ENCODE measurements at places on chromosomes 6 and 20. TPM values are rescaled to one million over a fixed set of nuclear protein-coding genes. Genes with fewer than 3 reads are reported as not detected.

GRCh38 chr6:117907601-117908245 is 659 bp downstream of the SLC35F1 start:
- no peak for DNase-seq

GRCh38 chr20:47244451-47244850 is 112.0 kb downstream of the ZMYND8 start:
- no peak for DNase-seq

DNA sequence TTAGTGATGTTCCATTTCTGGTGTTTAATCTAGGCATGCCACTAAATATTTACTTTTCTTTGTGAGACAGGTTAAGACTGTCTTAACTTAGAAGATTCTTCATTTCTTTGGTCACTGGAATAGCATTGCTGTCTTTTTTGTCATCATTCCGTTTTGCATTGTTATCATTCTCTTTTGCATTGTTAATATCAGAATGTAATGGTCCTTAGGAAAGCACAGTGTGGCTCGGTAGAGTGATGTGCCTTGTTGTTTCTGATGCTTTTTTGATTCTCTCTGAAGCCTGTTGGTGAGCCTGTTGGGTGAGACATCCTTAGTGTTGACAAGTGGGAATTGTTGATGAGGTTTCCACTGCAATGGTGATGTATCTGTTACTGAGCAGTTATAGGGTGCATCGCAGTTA is 23.2 kb downstream of the PLCB4 start:
- no peak for DNase-seq

- no peak for DNase-seq
These were observed 14.2 kb downstream of the STMND1 start for GRCh38 chr6:17116117-17116440.

- DNase-seq, result no peak
These were observed 24.4 kb downstream of the CAP2 start for GRCh38 chr6:17417817-17418216.

- no peak for DNase-seq
These were observed 53.8 kb downstream of the PKIB start for GRCh38 chr6:122663981-122664380.

- no peak for DNase-seq
These were observed 10.9 kb upstream of the SYNE1 start for GRCh38 chr6:152648105-152648504.

- no peak for DNase-seq
These were observed 259.6 kb upstream of the PLCB4 start for GRCh38 chr20:8809107-8809953.

DNA sequence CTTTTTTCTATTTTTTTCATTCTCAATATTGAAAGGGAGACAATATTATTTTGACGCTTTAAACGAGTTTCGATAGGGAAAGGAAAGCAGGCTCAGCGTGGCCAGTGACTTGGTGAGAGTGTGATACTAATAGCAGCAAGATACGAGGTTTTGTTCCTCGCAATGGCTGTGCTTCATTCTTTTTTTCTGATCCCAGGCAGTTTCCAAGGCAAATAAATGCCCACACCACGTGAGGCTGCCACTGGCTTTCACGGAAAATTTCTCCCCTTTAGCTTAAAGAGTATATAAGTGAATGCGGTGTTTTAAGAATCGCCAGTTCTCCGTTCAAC is 196.4 kb upstream of the ZNF184 start:
- no peak for DNase-seq

- DNase-seq, result no peak
These were observed 859.0 kb downstream of the QKI start for GRCh38 chr6:164273491-164273890.

DNA sequence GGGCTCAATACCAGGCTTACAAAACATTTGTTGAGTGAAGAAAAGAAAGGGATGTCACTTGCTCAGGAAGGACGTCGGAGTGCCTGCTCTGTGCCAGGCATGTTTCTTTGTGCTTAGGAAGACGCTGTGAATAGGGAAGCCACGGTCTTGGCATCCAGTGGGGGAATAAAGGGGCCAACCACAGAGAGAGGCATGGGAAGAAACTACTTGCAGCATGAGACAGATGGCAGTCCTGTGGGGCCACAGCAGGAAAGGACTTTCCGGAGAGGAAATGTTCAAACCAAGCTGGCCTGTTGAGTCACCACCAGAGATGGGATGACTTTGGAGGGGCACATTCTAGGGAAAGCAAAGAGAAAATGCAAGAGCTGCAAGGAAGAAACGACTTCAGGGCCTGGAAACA is 173.2 kb downstream of the CDH26 start:
- no peak for DNase-seq

DNA sequence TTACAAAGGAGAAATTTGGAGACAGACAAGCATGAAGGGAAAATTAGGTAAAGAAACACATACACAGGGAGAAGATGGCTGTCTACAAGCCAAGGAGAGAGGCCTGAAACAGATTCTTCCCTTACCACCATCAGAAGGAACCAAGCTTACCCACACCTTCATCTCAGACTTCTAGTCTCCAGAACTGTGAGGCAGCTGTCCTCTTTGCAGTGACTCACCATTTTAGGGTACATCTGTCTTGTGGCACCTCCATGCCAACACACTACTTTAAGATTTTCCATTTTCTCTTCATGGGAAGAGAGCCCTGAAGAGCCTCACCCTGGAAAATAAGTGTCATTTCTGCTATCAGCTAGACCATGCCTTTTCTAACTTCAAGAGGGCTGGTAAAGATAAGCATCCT is 369.3 kb downstream of the FRK start:
- no peak for DNase-seq

DNA sequence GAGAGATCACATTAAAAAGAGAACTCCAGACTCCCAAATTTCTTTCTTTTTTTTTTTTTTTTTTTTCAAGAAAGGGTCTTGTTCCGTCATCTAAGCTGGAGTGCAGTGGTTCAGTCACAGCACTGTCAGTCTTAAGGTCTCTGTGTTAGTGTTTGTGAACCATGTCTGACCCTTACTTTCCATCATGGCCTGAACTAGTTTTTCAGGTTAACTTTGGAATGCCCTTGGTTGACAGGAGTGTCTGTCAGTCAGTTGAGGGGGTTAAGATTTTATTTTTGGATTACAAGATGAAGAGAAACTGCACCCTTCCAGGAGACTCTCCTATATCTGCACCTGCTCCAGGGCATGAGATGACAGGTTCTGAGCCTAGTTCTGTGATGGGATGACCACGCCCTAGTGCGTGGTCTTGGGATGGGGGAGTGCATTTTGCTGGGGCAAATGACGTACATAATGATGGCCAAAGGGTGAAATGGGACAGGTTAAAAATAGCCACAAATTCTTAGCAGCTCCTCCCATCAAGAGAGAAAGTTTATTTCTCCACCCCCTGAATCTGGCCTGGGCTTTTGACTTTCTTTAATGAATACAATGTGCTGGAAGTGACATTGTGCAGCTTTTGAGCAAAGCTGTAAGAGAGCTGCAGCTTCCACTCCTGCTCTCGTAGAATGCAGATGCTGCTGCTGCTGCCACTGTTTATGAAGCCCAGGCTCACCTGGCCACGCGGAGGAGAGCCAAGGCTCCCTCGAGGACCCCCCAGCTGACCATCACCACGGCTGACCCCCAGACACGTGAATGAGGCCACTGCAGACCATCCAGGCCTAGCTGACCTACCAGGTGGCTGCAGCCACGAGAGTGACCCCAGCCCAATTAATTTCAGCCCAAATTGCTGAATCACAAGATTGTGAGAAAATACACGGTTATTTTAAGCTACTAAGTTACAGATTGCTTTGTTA is 29.7 kb upstream of the FAM50B start:
- no peak for DNase-seq

DNA sequence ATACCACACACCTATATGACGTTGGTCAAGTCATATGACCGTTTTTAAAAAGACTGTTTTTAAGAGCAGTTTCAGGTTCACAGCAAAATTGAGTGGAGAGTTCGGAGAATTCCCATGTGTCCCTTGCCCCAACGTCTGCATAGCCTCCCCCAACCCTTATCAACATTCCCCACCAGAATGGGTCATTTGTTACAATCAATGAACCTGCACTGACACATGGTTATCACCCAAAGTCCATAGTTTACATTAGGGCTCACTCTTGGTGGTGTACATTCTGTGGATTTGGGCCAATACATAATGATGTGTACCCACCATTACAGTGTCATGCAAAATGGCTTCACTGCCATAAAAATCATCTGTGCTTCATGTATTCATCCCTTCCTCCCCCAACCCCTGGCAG is 52.0 kb downstream of the ZBTB2 start:
- DNase-seq, result no peak

DNA sequence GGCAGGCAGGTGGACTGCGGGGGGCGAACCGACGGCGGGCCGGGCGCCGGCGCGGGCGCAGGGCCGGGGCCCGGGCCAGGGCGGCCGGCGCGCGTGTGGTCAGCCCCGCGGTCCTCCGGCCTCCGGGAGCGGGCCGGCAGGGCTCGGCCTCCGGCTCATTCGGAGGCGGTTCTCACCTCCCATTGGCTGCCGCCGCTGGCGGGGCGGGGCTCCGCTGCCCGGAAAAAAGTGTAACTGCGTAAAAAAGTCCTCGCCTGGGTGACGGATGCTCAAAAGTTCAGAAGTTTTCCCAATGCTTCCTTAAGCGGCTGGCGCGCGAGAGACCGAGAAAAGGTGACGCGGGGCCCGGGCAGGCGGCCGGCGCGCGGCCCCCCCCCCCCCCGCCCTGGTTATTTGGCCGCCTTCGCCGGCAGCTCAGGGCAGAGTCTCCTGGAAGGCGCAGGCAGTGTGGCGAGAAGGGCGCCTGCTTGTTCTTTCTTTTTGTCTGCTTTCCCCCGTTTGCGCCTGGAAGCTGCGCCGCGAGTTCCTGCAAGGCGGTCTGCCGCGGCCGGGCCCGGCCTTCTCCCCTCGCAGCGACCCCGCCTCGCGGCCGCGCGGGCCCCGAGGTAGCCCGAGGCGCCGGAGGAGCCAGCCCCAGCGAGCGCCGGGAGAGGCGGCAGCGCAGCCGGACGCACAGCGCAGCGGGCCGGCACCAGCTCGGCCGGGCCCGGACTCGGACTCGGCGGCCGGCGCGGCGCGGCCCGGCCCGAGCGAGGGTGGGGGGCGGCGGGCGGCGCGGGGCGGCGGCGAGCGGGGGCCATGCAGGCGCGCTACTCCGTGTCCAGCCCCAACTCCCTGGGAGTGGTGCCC is at the start of gene FOXC1:
TSS of gene FOXC1 (plus strand) at position 268 of the 849 bp plus-strand sequence. CDS start at position 799, 531 bp downstream.
- peak; percentile 95 for DNase-seq

DNA sequence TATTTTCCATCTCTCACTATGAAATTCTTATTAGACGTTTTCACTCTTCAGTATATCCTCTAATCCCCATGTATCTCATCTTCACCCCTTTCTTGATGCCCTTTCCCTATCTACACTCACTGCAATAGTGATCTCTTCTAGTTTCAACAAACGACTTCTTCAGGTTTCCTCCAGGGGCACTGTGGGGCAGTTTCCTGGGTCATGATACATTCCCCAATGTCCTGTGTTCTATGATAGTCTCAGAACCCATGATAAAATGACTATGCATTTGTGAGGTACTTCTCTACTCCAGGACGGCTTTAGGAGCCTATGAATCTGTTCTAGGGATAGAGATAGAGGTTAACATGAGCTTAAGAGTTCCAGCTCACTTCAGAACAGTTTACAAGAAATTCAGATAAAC is 183.3 kb downstream of the FOXC1 start:
- no peak for DNase-seq

GRCh38 chr6:144957236-144957937 is 672.3 kb downstream of the UTRN start:
- no peak for DNase-seq

GRCh38 chr6:127477658-127478057 is 18.5 kb upstream of the KIAA0408 start:
- no peak for DNase-seq

- no peak for DNase-seq
These were observed 25.8 kb upstream of the KCNK5 start for GRCh38 chr6:39254999-39255535.

GRCh38 chr20:44495257-44495656 is 19.6 kb downstream of the TTPAL start:
- no peak for DNase-seq

GRCh38 chr6:158756977-158757752 is 62.0 kb downstream of the EZR start:
- no peak for DNase-seq

- DNase-seq, result no peak
These were observed 5.2 kb upstream of the NRSN2 start for GRCh38 chr20:341682-342081.

DNA sequence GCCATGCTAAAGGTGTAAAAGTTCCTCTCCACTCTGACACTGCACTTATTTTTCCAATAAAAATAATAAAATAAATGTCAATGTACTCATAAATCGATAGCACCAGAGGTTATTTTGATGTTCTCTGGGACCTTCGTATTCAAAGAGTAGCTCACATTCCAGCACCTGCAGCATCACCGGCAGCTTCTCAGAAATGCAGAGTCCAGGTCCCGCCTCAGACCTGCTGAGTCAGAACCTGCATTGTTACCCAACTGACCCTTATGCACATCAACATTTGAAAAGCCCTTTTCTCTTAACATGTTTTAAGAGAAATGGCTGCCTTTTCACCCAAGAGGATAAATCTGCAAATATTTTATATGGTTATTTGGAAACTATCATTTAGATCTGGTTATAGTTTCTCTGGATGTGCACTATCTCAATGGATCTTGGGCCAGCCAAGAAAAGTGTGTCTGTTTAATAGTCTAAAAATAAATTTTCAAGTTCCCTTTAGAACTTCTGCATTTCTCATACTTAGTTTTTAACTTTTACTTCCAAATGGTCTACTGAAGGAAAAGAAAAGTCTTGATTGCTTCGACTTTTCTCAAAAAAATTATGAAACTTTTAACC is 216.2 kb upstream of the PRDM1 start:
- no peak for DNase-seq

GRCh38 chr6:12899046-12899833 is 182.7 kb downstream of the PHACTR1 start:
- no peak for DNase-seq

MRAP2 gene
- 0.16 TPM for total RNA-seq

PRRT1 gene
- total RNA-seq, result 1.0 TPM

MOCS1 gene
- 70.0 TPM for total RNA-seq

CAGE1 gene
- not detected for total RNA-seq

POM121L2 gene
- total RNA-seq, result not detected

IRF4 gene
- 6.3 TPM for total RNA-seq

IL17F gene
- not detected for total RNA-seq

All from mesenteric fat pad (tissue), 1 donor.